ENCODE measurements at places on chromosomes 6 and 20.

- DNase-seq: no peak
These were observed 81.4 kb downstream of the SERAC1 start for GRCh38 chr6:158086504-158087223.

DNA sequence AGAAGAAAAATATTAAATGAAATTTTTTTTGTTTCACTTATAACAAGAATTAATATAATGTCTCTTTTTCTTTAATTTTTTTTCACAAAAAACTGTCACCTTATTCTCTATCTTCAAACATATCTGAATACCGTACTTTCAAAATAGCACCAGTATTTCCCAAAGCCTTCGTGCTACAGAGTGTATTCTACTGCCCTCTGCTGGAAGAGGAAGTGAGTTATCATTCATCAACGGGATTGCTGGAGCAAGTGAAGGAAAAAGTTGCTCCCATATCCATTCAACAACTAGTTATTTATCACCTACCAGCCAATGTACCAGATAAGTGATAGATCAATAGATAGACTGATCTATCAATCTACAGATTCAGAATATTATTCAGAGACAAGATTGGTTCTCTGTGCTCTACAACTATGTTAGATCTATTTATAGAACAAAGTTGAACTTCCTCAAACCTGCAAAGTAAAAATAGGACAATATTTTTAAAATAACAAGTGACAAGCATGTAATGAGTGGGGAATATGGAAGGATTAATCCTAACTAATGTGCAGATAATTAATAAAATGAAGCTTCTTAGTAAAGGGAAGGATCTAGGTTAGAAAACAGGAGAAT lies 26.7 kb upstream of the TFAP2B start:
- no peak for DNase-seq

GRCh38 chr6:167049275-167049674 lies 50.1 kb downstream of the CEP43 start:
- DNase-seq: no peak

DNA sequence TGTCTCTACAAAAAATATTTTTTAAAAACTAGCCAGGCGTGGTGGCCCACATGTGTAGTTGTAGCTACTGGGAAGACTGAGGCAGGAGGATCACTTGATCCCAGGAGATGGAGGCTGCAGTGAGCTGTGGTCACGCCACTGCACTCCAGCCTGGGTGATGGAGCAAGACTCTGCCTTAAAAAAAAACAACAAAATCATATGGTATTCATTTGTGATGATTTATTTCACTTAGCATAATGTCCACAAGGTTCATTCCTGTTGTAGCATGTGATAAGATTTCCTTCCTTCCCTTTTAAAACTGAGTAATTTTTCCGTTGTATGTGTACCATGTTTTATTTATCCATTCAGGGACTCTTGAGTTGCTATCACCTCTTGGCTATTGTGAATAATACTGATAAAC lies 26.2 kb downstream of the TMEM170B start:
- no peak for DNase-seq

DNA sequence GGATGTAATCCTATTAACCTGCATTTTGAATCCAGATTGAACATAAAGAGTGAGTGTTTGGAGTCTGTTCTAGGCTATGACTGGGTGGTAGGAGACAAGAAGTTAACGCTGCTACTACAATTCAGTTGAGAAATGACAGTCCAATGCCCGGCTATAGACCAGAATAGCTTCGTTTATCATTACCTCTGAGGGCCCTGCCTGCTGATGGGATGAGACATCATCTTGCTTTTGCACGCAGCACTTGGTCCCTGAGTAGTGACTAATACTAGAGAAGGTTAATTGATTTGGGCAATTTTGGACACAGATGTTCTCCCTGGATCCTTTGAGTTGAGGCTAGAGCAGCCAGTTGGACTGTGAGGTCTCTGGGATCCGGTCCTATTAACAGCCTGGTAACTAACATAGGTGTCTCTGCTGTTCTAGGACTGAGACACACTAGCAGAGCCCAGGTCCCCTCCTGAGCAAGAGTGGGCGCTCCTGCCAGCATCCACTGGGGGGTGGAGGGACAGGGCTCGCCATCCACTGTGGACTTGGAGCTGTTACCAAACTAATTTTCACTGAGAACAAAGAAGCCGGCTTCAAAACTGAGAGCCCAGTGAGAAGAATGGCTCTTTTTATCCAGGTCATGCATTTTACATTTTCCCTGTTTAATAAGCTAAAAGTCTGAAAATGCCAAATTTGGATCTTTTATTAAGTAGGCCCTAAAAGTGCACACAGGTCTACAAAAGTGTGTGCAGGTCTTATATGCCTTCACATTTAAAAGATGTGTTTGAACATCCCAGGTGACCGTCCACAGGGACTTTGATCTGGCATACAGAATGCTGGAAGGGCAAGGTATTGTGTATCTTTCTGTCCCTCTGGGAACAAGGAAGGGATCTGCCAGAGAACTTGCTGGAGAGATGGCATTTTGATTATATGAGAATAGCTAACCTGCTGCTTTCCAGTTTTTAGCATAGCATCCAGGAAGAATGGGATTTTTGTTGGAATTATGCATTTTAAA lies 212.5 kb downstream of the CDH4 start:
- no peak for DNase-seq

DNA sequence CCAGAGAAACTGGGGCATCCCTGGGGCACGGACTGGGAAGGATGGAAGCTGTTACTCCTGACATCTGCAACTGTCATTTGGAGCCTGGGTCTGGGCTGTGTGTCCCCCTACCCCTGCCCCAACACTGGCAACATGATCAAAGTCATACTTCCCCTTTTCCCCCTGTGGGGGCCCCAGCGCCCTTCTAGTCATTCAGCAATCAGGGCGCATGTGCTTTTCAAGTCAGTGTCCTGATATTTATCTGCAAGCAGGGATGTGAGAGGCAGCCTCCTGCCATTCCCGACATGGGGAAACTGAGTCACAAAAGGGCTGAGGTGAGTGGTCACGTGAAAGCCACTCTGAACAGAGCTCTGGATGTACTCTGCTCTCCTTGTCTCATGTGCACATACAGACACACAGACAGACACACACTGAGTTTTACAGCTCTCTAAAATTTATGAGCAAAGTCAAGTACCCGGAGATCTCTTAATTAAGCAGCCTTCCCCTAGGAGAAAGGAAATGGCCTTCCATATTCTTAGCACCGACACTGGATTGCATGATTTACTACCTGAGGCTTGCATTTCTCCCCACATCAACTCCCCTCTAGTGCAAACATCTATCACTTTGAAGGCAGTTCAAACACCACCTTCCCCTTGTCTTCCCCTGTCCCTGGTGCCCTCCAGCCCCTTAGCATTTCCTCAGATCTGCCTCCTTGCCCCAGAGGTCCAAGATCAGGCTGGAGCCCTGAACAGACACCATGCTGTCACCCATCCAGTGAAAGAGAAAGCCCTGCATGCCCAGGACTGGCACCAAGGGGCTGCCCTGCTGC lies 170.7 kb downstream of the CDC5L start:
- DNase-seq: no peak

- peak; percentile 43 for DNase-seq
These were observed 39.0 kb downstream of the MAS1 start for GRCh38 chr6:159929819-159930218.

- DNase-seq: no peak
These were observed 13.9 kb upstream of the ADGRF5 start for GRCh38 chr6:46935687-46936086.

GRCh38 chr6:3355011-3355357 lies 96.2 kb downstream of the PSMG4 start:
- DNase-seq: no peak

GRCh38 chr20:62064770-62065673 lies 659 bp downstream of the TAF4 start:
- DNase-seq: no peak

DNA sequence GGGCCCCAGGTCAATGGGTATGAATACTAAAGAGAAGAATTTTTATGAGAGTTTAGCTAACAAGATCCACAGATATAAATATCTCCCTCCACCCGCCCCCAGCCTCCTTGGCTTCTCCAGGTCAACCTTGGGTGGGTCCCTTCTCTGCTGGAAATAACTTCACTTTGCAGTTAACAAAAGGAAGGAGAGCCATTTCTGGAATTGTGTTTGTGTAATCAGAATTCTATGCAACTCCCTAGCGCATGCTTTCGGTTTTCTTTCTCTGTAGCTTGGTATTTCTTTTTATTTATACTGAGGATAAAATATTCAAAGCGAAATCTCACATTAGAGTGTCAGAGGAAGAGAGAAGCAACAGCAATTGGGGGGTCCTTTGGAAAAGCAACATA lies 27.1 kb downstream of the RIPOR2 start:
- no peak for DNase-seq

Measured in activated effector memory CD4-positive, alpha-beta T cell treated with Interleukin-2 at 50 U/mL for 16 hours (primary cell).